ENCODE measurements at places on chromosomes 11 and 22.
A peak's percentile ranks its signal among the peaks of the same experiment; 100 is the strongest.

DNA sequence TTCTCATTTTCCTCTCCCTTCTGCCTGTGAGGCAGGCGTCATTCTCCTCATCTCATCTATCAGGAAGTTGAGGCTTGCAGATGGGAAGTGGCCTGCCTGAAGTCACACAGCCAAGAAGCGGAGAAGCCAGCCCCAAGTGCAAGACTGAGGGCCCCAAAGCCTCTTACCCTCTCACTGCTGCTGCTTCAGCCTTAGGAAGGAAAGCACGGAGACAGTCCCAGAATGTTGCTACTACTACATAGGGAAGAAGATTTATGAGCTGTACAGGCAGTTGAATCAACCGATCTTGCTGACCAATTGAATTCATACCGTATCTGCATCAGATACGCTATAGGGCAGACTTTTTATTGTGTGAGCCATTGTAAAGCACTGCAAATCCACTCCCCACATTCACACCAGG, 89.0 kb downstream of the CWC15 start:
- no peak for DNase-seq

GRCh38 chr22:22554587-22555284, 4.3 kb downstream of the PRAME start:
- DNase-seq = no peak

DNA sequence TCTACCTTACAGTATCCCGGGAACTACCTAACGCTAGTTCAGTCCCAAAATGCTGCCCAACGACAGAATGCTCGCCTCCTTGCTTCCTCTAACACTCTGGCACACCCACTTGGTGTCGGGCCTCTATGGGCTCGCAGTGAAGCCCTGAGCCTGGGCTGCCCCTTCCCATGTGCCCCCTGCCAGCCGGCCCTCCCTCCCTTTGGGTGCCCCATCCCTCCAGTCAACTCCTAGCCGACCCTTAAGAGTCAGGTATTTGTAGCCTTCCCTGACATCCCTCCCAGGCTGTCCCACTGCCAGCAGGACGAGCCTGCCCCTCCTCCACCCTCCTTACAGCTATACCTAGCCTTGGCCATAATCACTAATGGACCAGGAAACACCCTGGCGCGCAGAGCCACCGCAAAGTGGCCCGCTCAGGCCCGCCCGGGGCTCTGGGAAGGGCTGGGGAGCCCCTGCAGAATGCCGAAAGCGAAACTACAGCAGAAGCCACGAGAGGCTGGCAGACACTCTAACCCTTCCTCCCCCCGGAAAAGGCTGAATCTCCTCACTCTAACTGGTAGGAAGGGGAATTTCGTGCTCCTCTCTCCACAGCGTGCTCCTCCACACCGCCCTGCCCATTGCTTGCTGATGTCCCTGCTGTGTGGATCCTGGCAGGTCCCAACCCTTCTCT, 8.2 kb downstream of the CBX7 start:
- DNase-seq = no peak

GRCh38 chr11:94089341-94089740, 39.3 kb upstream of the PANX1 start:
- no peak for DNase-seq

GRCh38 chr22:47388331-47388730, 625.9 kb downstream of the TBC1D22A start:
- DNase-seq = peak; percentile 2

GRCh38 chr11:63505857-63506528, at the start of gene LGALS12:
TSS of gene LGALS12 (plus strand) at chr11:63506084. CDS start at chr11:63506459, 375 bp downstream.
- DNase-seq = no peak

GRCh38 chr11:76621868-76622267, 48.7 kb downstream of the LRRC32 start:
- DNase-seq = no peak

DNA sequence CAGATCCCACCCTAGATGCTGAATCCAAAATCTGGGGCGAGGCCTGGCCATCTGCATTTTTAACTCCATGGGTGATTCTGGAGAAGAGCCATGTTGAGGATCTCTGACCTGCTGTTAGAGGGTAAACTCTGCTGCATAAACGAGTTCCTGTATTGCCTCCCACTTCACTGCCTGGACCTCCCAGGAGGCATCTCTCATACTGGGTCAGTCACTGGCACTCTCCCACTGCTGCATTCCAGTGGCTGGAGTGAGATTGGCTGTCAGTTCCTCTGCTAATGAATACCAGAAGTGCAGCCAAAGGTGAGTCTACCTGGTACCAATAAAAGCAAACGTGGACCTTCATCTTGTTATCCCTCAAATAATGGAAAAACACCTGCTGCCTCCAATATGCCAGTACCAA, 10.3 kb downstream of the POLDIP3 start:
- no peak for DNase-seq

GRCh38 chr11:81497202-81497804, 1236.4 kb downstream of the FAM181B start:
- peak; percentile 19 for DNase-seq

- peak; percentile 78 for DNase-seq
Measured at GRCh38 chr11:33721426-33721825, 14.8 kb downstream of the CD59 start.

Measured in NCI-H1694 treated with DMSO at 0.1 percent for 48 hours (cell line).